Activated T-helper 9 cell treated with anti-CD3 and anti-CD28 coated beads, Interleukin-2, amount 50 U/mL, for 16 hours (primary cell): ENCODE measurements at places on chromosomes 2 and 18.

- no peak for DNase-seq
Measured at GRCh38 chr2:227717687-227718567, at the start of gene SLC19A3. Gene SLC19A3 (minus strand): TSS chr2:227718028. CDS start chr2:227702318, 15,710 bp downstream.

- DNase-seq = no peak
Measured at GRCh38 chr2:180907731-180908130, 72.7 kb upstream of the UBE2E3 start.

DNA sequence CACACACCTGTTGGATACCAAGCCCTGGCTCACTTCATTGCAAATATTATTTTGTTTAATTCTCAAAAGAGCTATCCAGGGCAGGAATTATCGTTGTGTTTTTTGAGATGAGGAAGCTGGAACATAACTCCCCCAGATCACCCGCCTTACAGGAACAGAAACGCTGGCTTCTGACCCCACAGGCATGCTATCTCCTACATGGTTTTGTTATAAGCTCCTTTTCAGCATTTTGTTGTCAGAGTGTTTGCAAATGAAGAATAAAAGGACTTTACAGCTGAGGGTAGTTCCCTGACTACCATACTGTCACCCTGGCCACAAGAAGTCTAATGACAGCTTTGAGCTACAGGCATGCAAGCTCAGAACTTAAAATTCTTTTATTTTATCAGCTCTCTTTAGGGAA lies 62.0 kb upstream of the MRPS9 start:
- DNase-seq = no peak

- no peak for DNase-seq
Measured at GRCh38 chr2:134132490-134132857, 121.4 kb upstream of the MGAT5 start.

DNA sequence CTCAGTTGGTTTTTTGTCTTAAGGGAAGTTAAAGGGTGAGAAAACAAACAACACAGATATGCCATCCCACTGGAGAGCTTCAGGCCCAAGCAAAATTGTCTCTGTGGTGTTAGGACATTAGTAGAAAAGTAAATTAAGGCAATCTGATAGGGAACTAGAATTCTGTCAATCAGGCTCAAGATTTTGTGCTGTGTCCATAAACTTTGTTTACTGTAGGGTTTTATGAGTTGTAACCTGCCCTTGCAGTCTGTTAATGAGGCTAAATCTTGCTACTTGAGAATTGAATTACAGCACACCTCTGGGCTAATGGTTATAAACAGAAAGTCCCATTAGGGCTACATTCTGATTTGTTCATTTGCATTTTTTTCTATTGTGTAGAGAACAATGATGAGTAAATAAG lies 78.0 kb upstream of the OTX1 start:
- DNase-seq = no peak

DNA sequence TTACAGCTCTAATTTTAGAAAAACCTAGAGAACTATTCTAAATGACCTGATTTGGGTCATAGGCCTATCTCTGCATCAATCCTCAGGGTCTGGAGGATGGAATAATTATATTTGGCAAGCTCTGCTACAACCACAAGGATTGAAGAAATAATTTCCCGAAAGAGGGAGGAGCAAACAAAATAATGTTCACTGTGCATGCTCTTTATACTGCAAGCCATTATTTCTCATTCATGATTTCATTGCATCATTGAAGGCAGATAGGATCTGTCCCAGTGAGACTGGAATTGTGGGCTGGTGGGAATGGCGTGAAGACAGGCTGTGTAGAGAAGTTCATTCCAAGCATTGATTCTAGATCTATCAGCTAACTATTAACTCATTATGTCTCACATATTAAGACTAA lies 12.7 kb upstream of the MAPRE2 start:
- DNase-seq = no peak

DNA sequence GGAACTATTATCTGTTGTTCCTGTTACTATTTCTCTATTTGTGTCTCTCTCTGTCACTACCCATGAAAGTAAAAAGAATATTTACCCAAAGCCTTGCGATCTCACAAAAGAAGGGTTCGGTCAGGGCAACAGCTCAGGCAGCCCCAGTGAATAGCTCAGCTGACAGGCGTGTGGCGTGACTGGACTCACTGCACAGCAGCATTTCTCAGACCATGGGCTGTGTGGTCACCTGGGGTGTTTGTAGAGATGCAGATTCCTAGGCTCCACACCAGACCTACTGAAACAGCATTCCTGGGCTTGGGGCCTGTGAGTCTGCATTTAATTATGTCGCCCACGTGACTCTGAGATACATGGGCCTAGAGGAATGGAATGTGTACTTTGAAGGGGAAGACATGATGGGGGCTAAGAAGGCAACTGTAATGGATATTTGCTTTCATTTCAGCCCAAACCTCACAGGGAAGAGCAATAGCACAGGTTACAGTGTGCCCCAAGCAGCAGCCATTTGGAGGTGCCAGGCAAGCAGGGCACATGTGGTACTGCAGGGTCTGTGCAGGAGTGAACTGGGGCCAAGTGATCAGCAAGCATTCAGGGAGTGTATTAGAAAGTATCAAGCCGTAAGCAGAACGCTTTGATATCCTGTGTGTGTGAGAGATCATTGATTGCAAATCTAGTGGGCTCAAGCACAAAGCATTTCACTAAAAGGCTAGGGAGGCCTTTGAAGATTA lies 90.4 kb upstream of the RBMS1 start:
- no peak for DNase-seq

DNA sequence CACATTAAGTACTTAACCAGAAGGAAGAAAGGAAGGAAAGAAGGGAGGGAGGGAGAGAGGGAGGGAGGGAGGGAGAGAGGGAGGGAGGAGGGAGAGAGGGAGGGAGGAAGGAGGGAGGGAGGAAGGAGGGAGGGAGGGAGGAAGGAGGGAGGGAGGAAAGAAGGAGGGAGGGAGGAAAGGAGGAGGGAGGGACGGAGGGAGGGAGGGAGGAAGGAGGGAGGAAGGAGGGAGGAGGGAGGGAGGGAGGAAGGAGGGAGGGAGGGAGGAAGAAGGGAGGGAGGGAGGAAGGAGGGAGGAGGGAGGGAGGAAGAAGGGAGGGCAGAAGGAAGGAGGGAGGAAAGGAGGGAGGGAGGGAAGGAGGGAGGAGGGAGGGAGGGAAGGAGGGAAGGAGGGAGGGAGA lies 363.3 kb downstream of the MBD2 start:
- no peak for DNase-seq

- DNase-seq = no peak
Measured at GRCh38 chr2:207315131-207315530, 149.4 kb upstream of the KLF7 start.

- DNase-seq = no peak
Measured at GRCh38 chr18:58805467-58806187, 59.0 kb upstream of the ZNF532 start.

DNA sequence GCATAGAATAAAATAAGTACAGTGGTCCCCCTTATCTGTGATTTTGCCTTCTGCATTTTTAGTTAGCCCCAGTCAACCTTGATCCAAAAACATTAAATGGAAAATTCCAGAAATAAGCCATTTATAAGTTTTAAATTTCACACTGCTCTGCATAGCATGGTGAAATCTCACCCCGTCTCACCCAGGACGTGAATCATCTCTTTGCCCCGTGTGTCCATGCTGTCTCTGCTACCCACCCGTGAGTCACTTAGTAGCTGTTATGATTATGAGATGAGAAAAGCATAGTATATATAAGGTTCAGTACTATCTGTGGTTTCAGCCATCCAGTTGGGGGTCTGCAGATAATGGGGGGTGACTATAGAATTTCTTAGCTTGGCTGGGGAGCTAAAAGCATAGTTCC lies 67.3 kb downstream of the RHBDD1 start:
- no peak for DNase-seq

DNA sequence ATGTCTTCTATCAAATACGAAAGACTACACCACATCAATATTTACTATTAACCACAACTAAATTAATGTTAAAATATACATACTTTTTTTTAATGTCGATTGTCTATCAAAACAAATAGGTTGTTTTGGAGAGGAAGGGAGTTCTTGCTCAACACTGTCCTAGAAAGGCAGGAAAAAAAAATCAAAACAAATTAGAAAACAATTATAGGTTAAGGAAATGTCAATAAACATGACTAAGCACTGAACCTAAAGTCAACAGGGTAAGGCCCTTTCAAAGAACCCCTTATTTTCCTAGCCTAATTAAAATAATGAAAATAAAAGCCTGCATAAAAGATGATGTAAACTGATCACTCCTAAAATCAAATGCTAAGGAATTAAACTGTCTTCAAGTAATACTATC lies 2.8 kb downstream of the CEP76 start:
- no peak for DNase-seq

- no peak for DNase-seq
Measured at GRCh38 chr18:63137999-63138435, 181.6 kb downstream of the BCL2 start.

DNA sequence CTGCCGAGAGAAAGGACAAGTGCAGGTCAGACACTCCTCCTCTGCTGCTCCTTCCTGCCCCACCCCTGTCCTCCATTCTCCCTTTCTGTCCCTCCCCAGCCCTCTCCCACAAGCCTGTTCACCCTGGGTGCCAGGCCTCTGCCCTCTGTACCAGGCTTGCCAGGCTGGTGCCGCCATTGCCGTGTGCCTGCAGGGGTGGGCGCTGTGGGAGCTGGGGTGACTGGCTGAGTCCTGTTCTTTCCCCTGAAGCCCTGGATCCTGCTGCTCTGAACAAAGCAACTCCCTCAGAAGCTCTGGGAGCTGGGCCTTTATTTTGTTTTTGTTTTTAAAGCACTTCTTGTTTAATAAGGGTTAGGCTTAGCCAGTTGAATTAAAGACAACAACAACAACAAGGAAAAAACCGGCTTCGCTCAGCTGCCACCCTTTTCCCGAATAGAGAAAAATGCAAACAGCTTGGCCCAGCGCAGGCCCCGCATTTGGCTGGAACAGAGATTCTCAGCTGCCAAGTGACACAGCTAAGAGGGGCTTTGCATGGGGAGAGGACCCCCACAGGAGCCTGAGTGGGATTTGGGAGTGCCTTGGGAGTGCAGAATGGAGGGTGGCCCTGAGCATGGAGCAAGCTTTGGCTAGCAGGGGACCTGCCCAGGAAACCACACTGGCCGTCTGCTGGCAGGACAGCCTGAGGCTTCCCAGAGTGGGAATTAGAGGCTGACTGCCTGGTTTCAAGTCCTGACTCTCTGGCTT lies 9.1 kb downstream of the PCARE start:
- DNase-seq = no peak

DNA sequence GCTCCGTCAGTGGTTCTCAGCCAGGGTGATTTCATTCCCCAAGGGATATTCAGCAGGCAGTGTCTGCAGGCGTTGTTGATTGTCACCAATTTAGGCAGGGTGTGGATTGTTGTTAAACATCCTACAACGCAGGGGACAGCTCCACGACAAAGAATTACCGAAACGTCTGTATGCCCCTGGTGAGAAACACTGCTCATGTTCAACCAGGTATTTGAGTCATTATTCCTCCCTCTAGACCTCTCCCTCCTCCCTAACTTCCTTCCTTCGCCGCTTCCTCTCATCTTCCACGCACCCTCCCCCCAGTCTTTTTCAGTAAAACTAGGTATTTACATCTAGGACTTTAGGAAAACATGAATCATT lies 50.8 kb downstream of the NCK2 start:
- no peak for DNase-seq

DNA sequence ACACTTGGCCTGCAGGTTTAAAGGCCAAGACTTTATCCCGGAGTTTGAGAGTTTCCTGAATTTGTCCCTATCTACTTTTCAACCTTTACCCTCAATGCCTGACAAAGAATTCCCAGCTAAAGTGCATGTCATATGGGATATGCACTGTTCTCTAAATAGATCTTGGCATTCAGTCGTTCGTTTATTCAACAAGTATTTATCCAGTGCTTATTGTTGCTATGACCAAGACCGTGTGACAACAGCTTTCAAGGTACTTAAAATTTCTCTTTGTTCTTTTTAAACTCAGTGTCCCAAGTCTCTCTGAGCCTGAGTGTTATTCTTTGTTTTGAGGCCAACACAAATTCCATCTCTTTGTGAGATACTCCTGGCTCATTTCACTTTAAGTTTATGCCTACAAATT lies 133.4 kb downstream of the RGPD3 start:
- no peak for DNase-seq

- DNase-seq = no peak
Measured at GRCh38 chr2:2646433-2647051, 315.5 kb upstream of the MYT1L start.

GRCh38 chr2:180664507-180664906 lies 315.9 kb upstream of the UBE2E3 start:
- DNase-seq = no peak

GRCh38 chr18:2680216-2680792 lies 24.8 kb downstream of the SMCHD1 start:
- no peak for DNase-seq

- DNase-seq = no peak
Measured at GRCh38 chr2:145026456-145027455, 506.8 kb upstream of the ZEB2 start.

- DNase-seq = no peak
Measured at GRCh38 chr18:11951390-11951851, 29.9 kb upstream of the IMPA2 start.

- no peak for DNase-seq
Measured at GRCh38 chr2:140454717-140455116, 1674.5 kb upstream of the NXPH2 start.

DNA sequence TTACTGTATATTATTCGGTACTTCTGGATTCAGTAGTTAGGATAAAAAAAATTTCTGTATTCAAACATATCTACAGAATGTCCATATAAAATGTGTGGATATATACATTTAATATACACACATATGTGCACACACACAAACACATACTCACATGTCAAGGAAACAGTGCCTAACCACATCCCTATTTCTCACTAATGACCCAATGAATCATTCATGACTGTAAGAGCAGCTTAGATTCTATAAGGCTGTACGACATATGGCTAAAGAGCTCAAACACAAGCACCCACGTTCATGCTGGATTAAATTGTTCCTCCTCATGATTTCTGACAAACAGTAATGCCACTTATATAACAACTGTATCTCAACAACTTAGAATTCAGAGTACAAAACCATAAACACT lies 457.3 kb downstream of the ADCYAP1 start:
- DNase-seq = no peak

DNA sequence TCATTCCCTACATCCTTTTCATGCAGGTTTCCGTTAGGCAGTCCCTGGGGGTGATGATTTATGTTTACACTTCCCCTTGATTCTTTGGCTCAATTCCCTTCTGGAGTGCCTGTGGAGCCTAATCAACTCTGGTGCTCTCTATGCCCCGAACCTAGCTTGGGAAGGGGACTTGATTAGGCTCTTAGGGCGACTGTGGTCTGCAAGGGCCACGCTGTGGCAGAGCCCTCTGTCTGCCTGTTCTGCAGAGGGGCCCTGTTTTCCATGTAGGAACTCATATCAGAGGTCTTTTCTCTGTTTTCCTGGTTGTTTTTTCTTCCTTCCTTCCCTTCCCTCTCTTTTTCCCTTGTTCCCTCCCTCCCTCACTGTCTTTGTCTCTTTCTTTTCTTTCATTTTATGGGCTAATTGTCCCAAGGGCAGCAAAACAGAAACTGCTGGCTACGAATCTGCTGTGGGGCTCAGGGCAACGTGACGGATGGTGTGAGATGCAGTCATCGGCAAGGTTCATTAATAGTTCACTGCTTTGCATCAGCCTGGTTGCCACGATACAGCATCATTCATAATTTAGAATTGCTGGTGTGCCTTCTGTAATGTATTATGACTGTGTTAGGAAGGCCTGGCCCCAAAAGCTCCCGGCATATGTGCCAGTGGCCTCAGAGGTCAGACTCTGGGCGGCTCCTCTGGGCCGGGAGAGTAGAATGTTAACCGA lies 134.5 kb downstream of the NAPG start:
- no peak for DNase-seq
